ENCODE measurements at places on chromosomes 1 and 21. TPM values are rescaled to one million over a fixed set of nuclear protein-coding genes. Genes with fewer than 3 reads are reported as not detected.

Gene OR6K2
- not detected for total RNA-seq

Gene ESRRG
- 5.4 TPM for total RNA-seq

Gene RPAP2
- total RNA-seq: 8.9 TPM

Gene SPRR1B
- total RNA-seq: not detected

Gene TMEM269
- not detected for total RNA-seq

Gene CYP2J2
- 0.42 TPM for total RNA-seq

- DNase-seq: no peak
Observed at GRCh38 chr21:29657240-29657989, 282.4 kb downstream of the GRIK1 start.

DNA sequence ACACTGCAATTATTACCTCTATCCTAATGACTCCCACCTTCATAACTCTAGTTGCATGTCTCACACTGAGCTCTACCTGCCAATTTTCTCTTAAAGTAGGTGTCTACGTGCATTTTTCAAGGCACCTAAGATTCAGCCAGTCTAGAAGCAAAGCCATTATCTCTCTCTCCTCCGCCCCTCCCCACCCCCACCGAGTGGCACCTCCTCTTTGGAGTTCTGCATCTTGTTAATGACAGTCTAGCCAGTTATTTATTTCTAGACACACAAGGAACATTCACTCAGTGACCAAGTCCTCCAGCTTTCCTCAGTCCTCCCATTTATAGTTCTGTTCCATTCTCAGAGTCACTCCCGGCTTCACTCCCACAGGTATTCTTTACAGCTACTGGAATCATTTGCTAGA, 47.6 kb downstream of the ASTN1 start:
- peak; percentile 77 for DNase-seq

DNA sequence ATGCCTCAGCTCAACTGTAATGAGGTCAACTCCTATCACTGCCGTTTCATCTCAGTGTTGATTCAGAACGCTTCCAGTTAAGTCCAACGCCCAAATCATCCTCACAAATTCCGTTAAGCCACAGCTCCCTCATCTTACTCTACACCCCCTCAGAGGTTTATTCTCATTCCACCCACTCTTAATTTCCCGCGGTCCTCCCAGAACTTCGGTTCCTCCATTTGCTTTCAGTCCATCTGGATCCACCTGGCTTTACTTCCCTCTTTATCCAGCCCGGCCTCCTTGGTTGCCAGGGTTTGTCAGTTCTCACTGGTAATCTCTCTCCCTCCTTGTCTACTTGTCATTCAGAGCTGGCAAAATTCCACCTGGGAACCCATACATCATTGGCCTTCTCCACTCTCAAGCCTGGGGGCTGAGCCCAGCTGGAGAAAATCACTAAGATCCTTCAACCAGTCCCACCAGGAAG, 51.3 kb upstream of the RUNX1 start:
- no peak for DNase-seq

GRCh38 chr1:89356658-89357400, 7.0 kb upstream of the GBP6 start:
- no peak for DNase-seq

- DNase-seq: no peak
Observed at GRCh38 chr1:243799908-243800307, 50.1 kb downstream of the AKT3 start.

DNA sequence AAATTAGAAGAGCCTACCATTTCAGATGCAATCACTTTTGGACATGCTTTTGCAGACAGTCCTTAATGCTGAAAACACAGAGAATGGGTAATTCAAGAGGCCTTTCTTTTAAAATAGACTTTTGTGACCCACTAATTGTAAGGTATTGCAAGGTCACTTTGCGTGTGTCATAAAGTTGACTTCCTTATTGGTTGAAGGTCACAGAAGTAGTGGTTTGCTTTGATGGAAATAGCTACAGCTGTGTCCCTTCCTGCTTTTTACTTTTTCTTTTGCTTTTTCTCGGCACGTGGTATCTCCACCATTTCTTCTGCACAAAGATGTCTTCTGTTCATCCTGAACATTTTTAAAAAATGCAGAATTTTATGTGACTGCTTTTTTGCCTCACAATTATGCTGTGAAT, 146.8 kb downstream of the DYRK1A start:
- DNase-seq: no peak

DNA sequence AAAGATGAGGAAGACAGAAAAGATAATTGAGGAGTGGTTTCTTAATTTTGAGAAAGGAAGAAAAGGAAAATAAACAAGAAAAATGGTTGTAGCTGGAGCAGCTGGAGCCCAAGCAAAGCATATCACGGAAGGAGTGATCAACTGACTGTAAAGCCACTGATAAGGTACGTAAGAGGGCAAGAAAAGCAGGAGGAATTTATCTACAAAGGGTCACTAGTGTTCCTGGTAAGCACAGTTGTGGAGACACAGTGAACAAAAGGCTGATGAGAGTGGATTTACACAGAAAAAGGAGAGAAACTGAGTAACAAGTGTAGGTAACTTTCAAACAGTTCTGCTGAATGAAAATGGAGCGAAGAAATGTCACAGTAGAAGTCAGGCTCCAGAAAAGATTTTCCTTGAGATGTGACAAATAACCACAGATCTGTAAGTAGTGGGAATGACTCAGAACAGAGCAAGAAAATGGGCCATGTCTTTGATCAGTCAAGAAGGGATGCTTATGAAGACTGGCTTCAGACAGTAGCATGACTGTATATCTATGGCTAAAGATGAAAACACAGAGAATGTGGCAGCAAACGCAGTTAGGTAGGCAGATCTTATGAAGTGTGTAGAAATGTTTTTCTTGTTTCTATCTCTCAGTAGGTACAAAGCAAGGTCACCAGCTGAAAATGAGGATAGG, 45.6 kb upstream of the RBM34 start:
- no peak for DNase-seq

- no peak for DNase-seq
Observed at GRCh38 chr1:99887890-99888289, 37.7 kb downstream of the AGL start.

DNA sequence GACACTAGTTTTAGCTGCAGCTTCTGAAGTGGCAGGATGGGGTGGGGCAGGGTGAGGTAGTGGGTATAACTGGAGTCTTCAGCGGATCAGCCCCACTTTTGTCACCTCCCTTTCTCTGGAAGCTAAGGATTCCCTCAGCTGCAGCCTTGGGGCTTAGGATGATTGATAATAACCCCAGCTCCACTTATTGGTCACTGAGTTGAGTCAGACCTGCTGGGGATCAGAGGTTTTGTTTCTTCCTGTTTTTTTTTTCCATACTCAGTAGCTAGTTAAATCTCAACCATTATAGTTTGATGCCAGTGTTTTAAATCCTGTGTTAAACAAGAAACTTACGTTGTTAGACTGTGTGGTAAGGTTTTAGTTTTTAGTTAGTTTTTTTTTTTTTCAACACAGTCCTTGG, 57.2 kb downstream of the LAMC1 start:
- no peak for DNase-seq

DNA sequence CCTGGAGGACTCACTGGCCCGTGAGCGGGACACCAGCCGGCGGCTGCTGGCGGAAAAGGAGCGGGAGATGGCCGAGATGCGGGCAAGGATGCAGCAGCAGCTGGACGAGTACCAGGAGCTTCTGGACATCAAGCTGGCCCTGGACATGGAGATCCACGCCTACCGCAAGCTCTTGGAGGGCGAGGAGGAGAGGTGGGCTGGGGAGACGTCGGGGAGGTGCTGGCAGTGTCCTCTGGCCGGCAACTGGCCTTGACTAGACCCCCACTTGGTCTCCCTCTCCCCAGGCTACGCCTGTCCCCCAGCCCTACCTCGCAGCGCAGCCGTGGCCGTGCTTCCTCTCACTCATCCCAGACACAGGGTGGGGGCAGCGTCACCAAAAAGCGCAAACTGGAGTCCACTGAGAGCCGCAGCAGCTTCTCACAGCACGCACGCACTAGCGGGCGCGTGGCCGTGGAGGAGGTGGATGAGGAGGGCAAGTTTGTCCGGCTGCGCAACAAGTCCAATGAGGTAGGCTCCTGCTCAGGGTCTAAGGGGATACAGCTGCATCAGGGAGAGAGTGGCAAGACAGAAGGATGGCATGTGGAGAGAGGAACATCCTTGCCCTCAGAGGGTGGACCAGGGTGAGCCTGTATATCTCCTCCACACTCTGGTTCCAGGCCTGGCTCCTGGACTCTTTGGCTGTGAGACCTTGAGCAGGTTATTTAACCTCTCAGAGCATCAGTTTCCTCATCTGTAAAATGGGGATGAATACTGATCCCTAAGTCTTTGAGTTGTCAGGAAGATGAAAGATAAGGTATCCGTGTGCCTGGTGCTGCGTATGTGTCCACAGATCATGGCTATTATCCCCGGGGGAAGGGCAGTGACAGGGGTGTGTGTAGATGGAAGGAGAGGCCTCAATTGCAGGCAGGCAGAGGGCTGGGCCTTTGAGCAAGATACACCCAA, 17.2 kb upstream of the SEMA4A start:
- no peak for DNase-seq

GRCh38 chr1:29875557-29876028, 639.3 kb downstream of the PTPRU start:
- DNase-seq: no peak

DNA sequence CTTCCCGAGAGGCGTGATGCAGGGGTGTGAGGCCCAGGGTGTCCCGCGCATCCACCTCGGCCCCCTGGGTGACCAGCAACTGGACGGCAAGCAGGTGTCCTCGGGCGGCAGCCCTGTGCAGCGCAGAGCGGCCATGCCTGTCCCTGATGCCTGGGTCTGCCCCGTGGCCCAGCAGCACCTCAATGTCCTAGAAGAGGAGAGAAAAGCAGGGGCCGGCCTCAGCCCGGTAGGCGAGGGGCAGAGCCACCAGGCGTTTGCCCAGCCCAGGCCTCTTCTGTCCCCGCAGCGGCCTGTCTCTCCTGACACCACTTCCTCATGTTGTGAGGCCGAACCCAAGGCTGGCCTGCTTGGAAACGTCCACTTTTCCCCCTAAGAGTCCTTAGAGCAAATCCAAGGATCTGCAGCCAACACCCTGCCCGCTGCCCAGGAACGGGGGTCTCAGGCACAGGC, 1.7 kb downstream of the ANKRD65 start:
- no peak for DNase-seq

GRCh38 chr1:9097947-9098705, 28.7 kb upstream of the SLC2A5 start:
- DNase-seq: no peak

GRCh38 chr1:18400347-18401102, 80.2 kb upstream of the KLHDC7A start:
- no peak for DNase-seq

DNA sequence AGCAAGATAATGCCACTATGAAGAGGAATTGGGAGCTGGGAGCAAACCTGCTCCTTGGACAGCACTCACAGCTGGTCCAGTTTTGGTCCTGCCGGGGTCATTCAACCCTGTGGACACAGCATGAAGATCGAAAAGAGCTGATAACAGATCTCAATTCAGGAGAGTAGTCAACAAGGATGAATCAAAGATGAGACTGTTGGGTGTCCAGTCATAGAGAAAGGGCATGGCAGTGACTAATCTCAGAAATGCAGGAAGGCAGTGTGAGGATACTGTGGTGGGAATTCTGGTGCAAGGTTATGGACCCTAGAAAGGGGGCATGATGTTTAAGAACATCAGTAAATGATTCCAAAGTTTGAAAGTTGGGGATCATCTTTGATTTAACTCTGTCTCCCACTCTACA, 261.4 kb upstream of the ZP4 start:
- DNase-seq: no peak

DNA sequence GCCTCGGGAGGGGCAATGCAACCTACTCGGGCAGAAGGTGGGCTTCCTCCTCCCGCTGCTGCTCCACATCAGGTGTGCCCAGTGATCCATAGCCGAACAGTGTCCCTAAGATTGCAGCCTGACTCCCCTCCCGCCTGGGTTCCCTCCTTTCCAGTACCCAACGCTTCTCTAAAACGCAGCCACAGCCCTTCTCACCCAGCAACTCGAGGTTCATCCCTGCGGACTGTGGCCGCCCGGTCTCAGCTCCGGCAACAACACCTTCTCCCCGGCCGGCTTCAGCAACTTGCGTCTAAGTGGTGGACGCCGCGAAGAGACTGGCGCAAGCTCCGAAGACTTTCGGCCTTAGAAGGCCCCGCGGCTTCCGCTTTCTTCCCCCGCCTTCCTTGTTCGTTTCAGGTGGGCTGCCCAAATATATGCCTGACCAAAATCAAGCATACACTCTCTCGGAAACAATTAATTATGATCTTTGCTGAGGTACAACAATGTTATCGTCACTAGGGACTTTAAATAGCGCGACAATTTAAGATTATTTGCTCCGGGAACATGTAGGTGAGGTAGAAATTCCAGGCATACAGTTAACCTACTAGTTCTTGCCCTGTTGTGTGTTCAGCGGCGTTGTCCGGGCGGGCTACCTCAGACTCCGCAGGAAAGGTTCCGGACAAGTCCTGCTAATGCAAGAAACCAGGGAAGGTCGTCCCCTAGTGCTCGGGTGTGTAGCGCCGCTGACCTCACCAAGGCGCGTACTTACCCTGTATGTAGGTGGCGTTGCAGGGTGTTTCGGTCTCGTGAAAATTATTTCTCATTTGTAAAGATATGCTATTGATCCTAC, at the start of gene RBBP5:
RBBP5 (minus strand) TSS at position 319 of the 829 bp plus-strand sequence; CDS start at position 214, 105 bp downstream.
- peak; percentile 98 for DNase-seq

GRCh38 chr1:184664042-184664660, 90.5 kb downstream of the EDEM3 start:
- peak; percentile 92 for DNase-seq

- no peak for DNase-seq
Observed at GRCh38 chr1:179164494-179164893, 65.0 kb downstream of the ABL2 start.

DNA sequence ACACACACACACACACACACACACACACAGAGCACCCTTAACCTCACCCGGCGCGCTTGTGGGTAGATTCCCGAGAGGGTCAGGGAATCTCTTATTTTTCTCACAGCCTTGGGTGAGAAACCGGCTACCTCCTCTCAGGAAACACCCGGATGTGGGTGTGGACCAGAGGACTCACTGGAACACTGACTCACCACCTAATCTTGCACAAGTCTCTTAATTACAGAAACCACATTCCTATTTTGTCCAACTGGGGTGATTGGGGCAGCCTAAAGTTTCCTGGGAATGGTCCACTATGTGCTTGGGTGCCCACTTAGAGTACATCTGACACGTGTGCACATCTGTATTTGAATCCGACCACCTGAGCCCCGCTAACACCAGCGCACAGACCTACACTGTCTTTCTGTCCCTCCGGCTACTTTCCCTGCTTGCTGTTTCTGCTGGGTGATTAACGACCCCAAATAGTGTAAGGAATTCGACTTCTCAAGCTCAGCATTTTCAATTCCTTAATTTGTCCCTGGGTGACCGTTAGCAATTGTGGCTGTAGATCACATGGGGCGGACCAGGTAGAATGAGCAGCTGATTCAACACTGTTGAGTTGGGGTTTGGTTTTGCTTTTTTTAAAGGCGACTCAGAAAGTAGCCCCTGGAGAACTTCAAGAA, 14.0 kb upstream of the TBX15 start:
- DNase-seq: no peak
